Activated naive CD4-positive, alpha-beta T cell (primary cell): ENCODE measurements at places on chromosomes 1 and 21.

- no peak for DNase-seq
These were observed 175.8 kb upstream of the VAMP3 start for GRCh38 chr1:7595336-7595735.

DNA sequence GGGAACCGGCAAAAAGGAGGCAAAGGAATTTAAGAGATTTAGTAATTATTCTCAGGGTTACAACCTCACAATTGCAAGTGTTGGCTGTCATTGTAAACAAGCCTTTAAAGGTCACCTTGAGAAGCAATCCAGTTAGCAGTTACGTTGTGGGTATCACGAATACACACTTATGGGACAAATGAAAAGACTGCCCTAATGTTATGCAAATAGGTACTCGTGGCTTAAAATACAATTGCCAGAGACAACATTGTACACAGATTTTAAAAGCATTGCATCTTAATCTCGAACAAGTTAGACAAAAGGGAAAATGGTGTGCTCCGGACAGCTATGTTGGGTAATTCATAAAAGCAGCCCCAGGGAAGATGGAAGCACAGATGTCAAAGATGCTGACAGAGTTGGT lies 120.5 kb upstream of the ZC3H12A start:
- DNase-seq: no peak

GRCh38 chr1:218394416-218394815 lies 49.3 kb downstream of the TGFB2 start:
- no peak for DNase-seq

DNA sequence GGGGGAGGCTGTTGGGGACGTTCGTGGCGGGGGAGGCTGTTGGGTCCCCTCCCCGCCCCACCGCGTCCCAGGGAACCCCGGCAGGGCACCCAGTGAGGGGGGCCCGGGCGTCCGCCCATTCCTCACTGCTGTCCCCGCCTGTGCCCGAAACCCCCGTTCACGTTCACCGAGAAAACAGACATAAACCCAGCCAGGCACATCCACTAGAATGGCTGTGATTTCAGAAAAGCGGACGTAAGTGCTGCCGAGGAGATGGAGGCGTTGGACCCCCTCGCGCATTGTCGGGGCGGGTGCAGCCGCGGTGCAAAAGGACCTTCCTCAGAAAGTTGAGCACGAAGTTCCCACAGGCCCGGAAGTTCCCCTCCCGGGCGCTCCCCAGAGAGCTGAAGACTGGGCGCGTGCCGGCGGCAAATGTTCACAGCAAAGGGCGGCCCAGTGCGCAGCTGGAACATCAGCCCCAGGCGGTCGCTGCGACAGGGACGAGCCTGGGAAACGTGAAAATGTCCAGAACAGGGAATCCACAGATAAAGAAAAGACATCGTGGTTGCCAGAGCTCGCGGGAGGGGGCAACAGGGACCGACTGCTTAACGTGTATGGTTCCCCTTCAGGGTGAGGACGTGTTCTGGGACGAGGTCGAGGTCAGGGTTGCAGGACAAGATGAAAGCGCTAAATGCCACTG lies 18.5 kb upstream of the SAMD11 start:
- no peak for DNase-seq

DNA sequence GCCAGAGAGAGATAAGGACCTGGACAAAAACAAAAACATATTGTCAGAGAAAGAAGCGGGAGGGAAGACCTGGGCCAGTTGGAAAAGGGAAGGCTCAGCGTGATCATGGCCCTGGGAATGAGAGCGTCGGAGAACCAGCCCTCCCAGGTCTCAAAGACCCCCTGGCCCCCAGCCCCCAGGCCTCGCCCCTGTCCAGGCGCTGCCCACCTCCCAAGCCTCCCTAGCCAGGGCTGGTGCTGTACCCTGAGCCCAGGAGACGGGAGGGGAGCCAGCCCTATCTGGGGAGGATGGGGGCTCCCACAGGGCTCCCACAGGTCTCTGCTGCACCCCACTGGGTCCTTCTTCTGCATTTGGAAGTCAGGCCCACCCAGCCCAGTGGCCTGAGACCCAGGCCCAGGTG lies 15.1 kb downstream of the CHD5 start:
- no peak for DNase-seq

DNA sequence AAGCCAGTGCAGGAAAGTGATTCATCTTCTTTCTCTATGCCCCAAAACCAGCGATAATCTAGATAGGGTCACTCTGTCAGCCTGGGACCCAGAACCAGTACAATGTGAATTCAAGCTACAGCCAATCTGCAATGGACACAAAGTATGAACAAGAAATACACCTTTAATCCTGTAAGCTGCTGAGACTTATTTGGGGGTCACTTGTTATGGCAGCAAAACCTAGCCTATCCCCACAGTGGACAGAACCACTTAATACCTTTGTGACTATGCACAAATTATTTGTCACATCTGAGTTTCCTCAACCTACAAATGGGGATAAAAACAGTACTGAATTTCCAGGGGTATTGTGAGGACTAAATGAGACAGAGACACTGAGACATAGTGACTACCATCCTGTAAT lies 50.0 kb downstream of the TMCO4 start:
- no peak for DNase-seq

GRCh38 chr1:27666791-27667254 lies 5.2 kb downstream of the IFI6 start:
- no peak for DNase-seq

GRCh38 chr1:66271904-66272254 lies 262.1 kb upstream of the SGIP1 start:
- no peak for DNase-seq
